ENCODE measurements at places on chromosomes 7 and 10.

DNA sequence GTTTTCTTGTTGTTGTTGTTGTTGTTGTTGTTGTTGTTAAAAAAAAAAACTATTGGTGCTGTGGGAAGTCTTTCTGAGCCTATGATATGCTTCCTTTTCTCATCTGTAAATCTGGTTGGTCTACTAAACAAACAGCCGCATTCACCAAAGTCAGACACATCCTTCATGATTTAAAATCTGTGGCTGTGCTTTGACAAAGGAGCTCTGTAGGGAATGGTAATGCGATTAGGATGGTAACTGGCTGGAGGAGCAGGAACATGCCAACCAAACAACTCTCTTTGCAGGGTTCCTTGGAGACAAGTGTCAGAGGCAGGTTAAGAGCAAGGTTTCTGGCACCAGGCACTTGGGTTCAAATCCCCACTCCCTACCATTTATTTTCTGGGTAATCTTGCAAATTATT is 14.9 kb upstream of the SP4 start:
- no peak for DNase-seq

DNA sequence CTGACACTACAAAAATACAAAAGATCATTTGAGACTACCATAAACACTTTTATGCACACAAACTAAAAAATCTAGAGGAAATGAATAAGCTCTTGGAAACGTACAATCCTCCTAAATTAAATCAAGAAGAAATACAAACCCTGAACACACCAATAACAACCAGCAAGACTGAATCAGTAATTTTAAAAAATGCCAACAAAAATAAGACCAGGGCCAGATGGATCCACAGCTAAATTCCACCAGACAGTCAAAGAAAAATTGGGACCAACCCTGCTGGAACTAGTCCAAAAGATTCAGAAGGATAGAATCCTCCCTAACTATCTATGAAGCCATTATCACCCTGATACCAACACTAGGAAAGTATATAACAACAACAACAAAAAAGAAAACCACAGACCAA is 277.4 kb downstream of the AGMO start:
- no peak for DNase-seq

GRCh38 chr10:49115015-49115795 is at the start of gene VSTM4:
VSTM4 (minus strand) TSS chr10:49115522; CDS start chr10:49115485, 37 bp downstream.
- DNase-seq, result peak; percentile 30

GRCh38 chr7:123616223-123616622 is 14.6 kb downstream of the ASB15 start:
- no peak for DNase-seq

DNA sequence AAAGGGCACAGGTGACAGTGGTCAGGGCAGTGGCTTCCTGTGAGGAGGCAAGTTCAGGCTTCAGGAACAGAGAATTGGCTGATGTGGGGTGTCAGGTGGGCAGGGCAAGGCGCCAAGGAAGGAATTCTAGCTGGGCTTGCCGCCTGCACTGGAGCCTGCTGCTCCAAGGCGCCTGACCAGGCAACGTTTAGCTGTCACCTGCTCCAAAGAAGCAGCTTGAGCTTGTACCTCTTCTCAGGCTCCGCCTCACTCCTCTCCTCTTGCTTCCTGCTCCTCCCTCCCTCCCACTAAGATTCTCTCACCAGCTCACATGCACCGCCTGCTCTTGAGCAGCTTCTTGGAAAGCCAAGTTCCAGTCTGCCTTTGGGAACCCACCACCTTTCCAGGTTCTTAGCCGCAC is 187.4 kb upstream of the GRB10 start:
- DNase-seq, result no peak

GRCh38 chr7:133613250-133613790 is 360.4 kb downstream of the EXOC4 start:
- DNase-seq, result no peak

DNA sequence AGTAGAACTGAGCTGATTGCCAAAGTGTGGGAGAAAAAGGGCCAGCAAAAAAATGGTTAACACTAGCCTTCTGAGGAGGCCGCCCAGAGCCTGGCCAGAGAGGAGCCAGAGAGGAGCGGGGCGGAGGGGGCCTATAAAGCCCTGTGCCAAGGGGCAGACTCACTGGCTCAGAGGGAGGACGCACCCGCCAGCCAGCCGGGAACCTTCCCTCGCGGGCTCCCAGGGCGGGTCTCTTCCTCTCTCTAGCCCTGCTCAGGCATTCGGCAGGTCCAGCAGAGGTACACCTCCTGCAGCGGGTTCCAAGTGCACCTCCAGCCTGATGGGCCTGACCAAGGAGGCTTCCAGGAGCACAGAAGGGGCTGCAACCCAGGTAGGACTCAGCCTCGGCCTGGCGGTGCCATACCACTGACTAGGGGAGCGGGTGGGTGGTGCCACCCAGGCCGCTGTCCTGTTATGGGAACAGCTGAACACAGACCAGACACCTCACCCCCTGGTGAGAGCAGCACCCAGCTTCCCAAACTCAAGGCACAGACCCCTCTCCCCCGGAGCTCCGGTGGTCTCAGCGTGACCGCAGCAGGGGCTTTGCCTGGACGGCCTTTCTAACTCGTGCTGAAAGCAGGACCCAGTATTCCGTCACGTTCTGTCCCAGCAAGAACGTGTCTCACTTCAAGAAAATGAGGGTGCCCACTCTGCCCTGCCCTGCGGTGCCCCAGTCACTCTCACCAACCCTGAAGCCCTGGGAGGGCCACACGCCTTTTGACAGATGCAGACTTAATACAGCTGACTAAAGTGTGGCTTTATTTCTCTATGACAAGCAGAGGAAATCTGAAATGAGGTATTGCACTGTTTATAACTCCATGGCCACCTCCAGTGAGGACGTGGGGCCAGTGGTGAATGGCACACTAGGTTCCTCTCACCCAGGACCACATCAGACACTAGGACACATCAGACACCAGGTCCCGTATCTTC is at the start of gene GPER1:
GPER1 (plus strand) TSS at position 162 of the 969 bp plus-strand sequence. CDS start 3,616 bp downstream, outside the sequence.
- DNase-seq, result no peak

- no peak for DNase-seq
These were observed 483.1 kb upstream of the CNTNAP2 start for GRCh38 chr7:145633513-145633912.

DNA sequence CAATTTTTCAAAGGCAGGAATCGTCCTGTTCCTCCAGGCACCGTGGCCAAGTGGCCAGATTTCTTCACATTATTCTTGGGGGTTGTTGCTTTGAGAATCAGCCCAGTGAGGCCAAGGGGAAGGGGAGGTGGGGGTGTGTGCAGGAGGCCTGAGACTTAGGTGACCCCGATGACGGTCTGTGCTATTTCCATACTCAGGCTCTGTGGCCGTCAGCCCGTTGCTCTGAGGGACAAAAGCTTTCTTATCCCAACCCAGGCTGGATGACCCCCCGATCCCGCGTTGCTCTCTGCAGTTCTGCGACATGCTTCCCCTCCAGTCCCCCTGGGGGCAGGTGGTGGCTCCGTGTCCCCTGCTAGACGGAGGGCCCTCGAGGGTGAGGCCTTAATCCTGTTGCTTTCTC is 14.2 kb downstream of the DOCK1 start:
- no peak for DNase-seq
